Lower lobe of right lung (tissue), 2 donors: ENCODE measurements at places on chromosomes 1 and 21. TPM values are rescaled to one million over a fixed set of nuclear protein-coding genes. Genes with fewer than 3 reads are reported as not detected.

L1TD1 gene
- total RNA-seq: 0.59 TPM

DNA sequence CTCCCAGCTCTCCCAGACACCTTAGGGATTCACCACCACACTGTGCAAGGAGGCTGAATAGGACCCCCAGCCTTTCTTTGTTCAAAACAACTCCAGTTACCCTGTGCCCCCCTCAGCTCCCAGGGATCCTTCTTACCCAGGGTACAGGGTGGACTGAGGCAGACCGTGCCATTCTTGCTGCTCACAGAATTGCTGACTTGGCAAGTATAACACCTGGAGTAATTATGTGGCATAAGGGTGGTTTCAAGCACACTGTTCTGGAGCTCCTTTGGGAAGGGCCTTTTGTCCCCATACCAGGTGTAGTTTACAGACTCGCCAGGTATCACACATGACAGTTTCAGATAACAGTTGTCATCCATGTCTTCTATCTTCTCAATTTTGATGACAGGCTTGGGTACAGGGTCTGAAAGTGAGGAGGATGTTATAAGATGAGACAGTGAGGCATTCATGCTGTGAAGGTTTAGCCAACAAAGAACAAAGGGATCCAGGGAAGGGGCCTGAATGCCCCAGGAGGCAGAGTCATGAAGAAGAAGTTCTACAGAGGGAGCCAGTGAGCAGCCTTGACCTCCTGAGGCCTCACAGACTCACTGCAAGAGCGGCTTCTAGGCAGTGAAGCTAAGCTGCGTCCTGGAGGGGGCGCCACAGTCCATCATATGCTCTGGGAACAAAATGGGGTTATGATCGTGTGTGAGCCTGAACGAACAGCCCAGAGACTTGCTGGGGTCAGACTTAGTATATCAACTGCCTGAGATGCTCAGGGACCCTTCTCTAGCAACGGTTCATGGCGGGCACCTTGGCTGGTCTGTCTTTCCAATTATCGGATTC, 30.3 kb downstream of the CD48 start:
- no peak overlapping the region for H3K4me3 ChIP-seq
- no peak overlapping the region for H3K27ac ChIP-seq
- DNase-seq: peak; percentile 85
- H3K27me3 ChIP-seq: no peaks in the 10 kb centered on the region
- peaks cover 15% of the 10 kb centered on the region for H3K36me3 ChIP-seq

AKNAD1 gene
- 1.3 TPM for total RNA-seq

DNA sequence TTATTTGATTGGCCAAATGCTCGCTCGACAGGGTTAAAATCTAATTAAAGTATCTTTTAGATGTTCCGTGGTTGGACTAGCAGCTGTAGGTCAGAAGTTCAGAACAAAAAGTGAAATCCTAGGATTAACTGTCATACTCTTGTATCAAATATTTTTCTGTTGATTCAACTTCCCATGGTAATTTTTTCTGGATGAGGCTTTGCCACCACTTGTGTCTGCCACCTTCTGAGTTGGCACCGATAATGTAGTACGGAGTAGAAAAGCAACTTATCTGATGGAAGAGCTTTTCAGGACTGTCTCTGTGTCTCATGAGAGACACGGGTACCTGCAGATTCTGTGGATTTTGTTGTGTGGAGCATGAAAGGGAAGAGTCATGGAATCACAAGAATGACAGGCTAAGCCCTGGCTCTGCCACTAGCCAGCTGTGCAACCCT, 44.6 kb upstream of the CNN3 start:
- H3K4me1 ChIP-seq: peaks cover 15% of the 10 kb centered on the region
- H3K4me3 ChIP-seq: no peak overlapping the region
- no peaks in the 10 kb centered on the region for H3K36me3 ChIP-seq

DNA sequence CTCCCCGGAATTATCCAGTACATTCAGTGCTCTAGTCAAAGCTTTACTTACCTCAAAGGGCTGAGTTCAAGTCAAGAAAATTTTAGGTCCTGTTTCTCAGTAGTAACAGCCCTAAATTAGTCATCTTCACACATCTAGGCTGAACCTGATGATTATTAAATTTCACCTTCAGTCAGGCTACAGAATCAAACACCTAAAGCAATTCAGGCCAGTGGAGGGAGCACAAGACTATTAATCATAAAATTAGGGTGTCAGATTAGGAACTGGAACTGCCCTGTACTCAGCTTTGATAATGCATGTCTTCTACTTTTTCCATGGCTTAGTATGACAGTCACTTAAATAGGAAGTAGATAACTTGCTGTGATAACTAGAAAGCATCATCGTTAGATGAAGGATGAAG, 28.4 kb upstream of the BCAS2 start:
- no peak overlapping the region for H3K4me3 ChIP-seq
- H3K27me3 ChIP-seq: no peaks in the 10 kb centered on the region
- H3K36me3 ChIP-seq: peaks cover 19% of the 10 kb centered on the region
- no peak overlapping the region for H3K27ac ChIP-seq
- no peaks in the 10 kb centered on the region for H3K4me1 ChIP-seq
- DNase-seq: no peak

GRCh38 chr1:209318181-209319056, 265.1 kb upstream of the CAMK1G start:
- no peak overlapping the region for H3K4me3 ChIP-seq
- H3K36me3 ChIP-seq: no peaks in the 10 kb centered on the region

DNA sequence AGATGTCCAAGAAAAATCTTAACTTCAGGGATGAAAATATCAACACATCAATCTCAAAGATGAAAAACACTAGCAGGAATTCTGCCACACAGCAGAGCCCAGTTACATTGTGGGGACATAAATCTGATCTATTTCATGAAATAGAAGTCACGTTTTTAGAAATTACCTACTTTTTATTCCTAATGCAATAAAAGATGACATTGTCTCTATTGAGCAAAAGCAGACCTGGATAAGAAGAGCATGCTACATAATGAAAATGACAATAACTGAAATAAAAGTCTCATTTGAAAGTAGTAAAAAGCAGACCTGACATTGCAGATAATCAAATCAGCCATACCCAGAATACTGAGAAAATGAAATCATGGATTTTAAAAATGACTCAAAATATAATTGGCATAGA, 156.8 kb downstream of the NTNG1 start:
- no peaks in the 10 kb centered on the region for H3K27me3 ChIP-seq
- no peak overlapping the region for H3K27ac ChIP-seq
- H3K4me1 ChIP-seq: no peaks in the 10 kb centered on the region

ITLN2 gene
- 30.7 TPM for total RNA-seq

CENPF gene
- 2.5 TPM for total RNA-seq

- no peaks in the 10 kb centered on the region for H3K4me1 ChIP-seq
- no peak overlapping the region for H3K4me3 ChIP-seq
- H3K36me3 ChIP-seq: no peaks in the 10 kb centered on the region
- no peak for DNase-seq
- H3K27me3 ChIP-seq: no peaks in the 10 kb centered on the region
These were observed 28.1 kb upstream of the TTLL10 start for GRCh38 chr1:1145547-1145914.

DCLRE1B gene
- total RNA-seq: 8.3 TPM

DNA sequence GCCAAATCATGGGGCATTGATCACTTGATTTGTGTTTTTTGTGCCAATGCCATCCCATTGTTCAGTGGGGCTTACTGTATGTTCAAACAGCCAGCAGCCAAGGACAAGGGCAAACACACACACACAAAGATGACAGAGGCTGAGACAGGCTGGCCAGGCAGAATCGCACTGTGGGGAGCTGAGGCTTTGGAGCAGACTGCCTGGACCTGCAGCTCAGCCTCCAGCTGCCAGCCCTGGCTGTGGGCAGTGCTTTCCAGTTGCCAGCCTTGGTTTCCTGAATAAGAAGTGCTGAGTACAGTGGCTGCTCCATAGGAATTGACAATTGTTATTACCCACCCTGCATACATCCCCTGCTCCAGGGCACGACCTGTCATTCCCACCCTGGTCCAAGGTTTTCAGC, 16.9 kb upstream of the PCP4 start:
- H3K36me3 ChIP-seq: no peaks in the 10 kb centered on the region
- DNase-seq: no peak
- H3K27me3 ChIP-seq: no peaks in the 10 kb centered on the region
- no peak overlapping the region for H3K4me3 ChIP-seq

- H3K4me3 ChIP-seq: no peak overlapping the region
- no peaks in the 10 kb centered on the region for H3K4me1 ChIP-seq
- DNase-seq: peak; percentile 32
These were observed 105.0 kb upstream of the COL6A1 start for GRCh38 chr21:45876381-45877170.

- no peaks in the 10 kb centered on the region for H3K36me3 ChIP-seq
- H3K4me1 ChIP-seq: no peaks in the 10 kb centered on the region
- H3K27ac ChIP-seq: no peak overlapping the region
- no peaks in the 10 kb centered on the region for H3K27me3 ChIP-seq
- DNase-seq: no peak
- H3K4me3 ChIP-seq: no peak overlapping the region
These were observed 13.4 kb upstream of the KIF1B start for GRCh38 chr1:10196976-10197375.

GRCh38 chr1:174975764-174976163, 24.0 kb upstream of the CACYBP start:
- H3K4me3 ChIP-seq: no peak overlapping the region
- H3K4me1 ChIP-seq: peaks cover 17% of the 10 kb centered on the region
- peaks cover 40% of the 10 kb centered on the region for H3K36me3 ChIP-seq
- DNase-seq: no peak
- no peak overlapping the region for H3K27ac ChIP-seq
- no peaks in the 10 kb centered on the region for H3K27me3 ChIP-seq

- peaks cover 6% of the 10 kb centered on the region for H3K4me1 ChIP-seq
- peak overlapping the region; percentile 14 for H3K27ac ChIP-seq
- no peaks in the 10 kb centered on the region for H3K27me3 ChIP-seq
- H3K4me3 ChIP-seq: no peak overlapping the region
These were observed 12.5 kb upstream of the VAMP4 start for GRCh38 chr1:171754353-171754705.

- no peak overlapping the region for H3K27ac ChIP-seq
- no peak overlapping the region for H3K4me3 ChIP-seq
- H3K27me3 ChIP-seq: no peaks in the 10 kb centered on the region
These were observed 3.9 kb upstream of the DBT start for GRCh38 chr1:100253552-100253951.

GRCh38 chr1:100320311-100321099, 31.8 kb upstream of the CDC14A start:
- no peaks in the 10 kb centered on the region for H3K4me1 ChIP-seq
- H3K27ac ChIP-seq: no peak overlapping the region
- H3K36me3 ChIP-seq: no peaks in the 10 kb centered on the region
- no peak for DNase-seq
- no peak overlapping the region for H3K4me3 ChIP-seq

AKR7A3 gene
- total RNA-seq: 0.30 TPM

DNA sequence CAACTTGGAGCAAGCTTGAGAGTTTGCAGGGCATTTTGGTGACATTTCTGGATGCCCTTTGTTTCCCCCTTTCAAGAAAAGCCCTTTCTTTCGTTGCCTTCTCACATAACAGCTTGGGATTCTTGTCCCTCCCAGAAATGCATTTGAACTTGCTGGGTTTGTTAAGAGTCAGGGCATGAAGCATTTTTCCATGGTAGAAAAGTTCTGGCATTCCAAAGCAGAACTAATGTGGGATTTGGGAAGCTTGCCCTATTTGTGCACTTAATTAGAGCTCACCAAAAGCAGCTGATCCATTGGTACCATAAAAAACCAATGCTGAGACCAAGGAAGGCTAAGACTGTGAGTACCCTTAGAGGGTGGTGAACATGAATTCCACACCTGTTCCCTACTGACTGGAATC, 99.8 kb upstream of the HOOK1 start:
- no peaks in the 10 kb centered on the region for H3K27me3 ChIP-seq
- H3K27ac ChIP-seq: no peak overlapping the region
- no peaks in the 10 kb centered on the region for H3K36me3 ChIP-seq
- peaks cover 6% of the 10 kb centered on the region for H3K4me1 ChIP-seq
- no peak for DNase-seq

GRCh38 chr1:110211496-110212168, 1.5 kb downstream of the KCNC4 start:
- H3K27me3 ChIP-seq: peaks cover 11% of the 10 kb centered on the region
- DNase-seq: peak; percentile 58
- H3K27ac ChIP-seq: peak overlapping the region; percentile 87
- peaks cover 45% of the 10 kb centered on the region for H3K4me1 ChIP-seq
- H3K4me3 ChIP-seq: peak overlapping the region; percentile 82

DNA sequence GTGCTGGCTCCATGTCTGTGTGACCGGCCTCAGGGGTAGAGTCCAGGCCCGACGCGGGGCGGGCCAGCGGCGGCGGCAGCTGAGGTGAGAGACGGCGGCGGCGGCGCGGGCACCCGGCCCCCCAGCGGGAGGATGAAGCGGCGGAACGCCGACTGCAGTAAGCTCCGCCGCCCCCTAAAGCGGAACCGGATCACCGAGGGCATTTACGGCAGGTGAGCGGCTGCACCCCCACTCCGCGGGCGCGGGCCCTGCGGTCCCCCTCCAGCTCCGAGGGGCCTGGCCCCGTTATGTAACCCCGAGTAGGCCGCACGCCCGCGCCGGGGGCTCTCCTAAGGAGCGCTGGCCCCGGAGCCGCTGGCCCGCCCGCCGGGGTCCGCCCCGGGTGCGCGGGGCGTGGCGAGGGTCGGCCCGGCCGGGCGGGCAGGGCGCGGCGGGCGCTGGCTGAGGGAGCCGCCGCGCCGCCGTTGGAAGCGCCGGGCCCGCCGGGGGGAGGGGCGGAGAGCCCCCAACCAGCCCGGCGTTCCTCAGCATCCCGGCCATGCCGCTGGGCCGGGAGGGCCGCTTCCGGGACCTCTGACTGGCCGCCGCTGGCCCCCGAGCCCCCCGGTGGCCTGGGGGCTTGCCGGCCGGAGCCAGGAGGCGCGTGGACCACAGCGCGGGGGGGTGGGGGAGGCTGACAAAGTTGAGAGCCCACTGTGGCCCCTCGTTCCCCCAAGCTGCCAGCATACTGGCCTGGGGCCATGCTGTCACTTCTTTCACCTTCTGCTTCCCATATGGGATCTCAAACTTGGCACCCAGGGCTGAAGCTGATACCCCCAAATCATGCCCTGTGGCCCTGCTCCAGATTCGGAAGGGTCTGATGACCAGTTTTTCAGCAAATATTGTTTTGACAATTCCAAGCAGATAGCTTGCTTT, 527 bp downstream of the MACO1 start:
- peak overlapping the region; percentile 92 for H3K4me3 ChIP-seq
- peaks cover 46% of the 10 kb centered on the region for H3K4me1 ChIP-seq
- H3K36me3 ChIP-seq: no peaks in the 10 kb centered on the region
- no peak for DNase-seq

ORC1 gene
- 0.68 TPM for total RNA-seq

DNA sequence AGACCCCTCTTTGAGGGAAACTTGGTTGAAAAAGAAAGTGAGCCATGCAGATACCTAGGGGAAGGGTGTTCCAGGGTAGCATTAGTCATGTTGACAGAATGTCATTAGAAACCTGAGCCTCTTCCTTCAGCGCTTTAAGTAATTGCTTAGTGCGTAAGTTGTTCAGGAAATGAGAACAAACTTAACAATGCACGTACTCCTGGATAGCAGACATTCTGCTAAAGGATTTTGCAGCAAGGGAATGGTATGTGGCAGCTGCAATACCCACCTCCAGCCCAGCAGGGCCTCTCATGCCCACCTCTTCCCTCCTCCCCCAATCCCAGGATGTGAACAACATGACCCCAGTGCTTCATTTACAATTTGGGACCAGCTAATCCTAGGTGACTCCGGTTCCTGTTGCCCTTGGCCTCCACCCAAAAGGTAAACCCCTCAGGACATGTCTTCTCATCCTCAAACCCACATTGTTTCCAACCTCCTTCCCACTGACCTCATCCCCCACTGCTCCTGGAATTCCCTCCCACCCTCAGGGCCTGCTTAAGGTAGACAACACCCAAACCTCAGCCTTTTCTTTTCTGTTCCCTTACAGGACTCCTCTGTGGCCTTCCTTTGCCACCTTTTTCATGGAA, 98.0 kb upstream of the BCAR3 start:
- no peaks in the 10 kb centered on the region for H3K36me3 ChIP-seq
- H3K4me1 ChIP-seq: no peaks in the 10 kb centered on the region
- no peaks in the 10 kb centered on the region for H3K27me3 ChIP-seq
- DNase-seq: no peak
- H3K27ac ChIP-seq: no peak overlapping the region
- H3K4me3 ChIP-seq: no peak overlapping the region
